Endothelial cell of coronary artery (primary cell): ENCODE measurements at places on chromosomes 6 and 20. TPM values are rescaled to one million over a fixed set of nuclear protein-coding genes. Genes with fewer than 3 reads are reported as not detected.

HS3ST5 gene
- not detected in 2 replicates for total RNA-seq

ZNF311 gene
- 0.63 and 0.85 TPM in 2 replicates for total RNA-seq

BRPF3 gene
- 8.7 and 15.6 TPM in 2 replicates for total RNA-seq

RREB1 gene
- 11.0 and 17.4 TPM in 2 replicates for total RNA-seq

CNBD2 gene
- 2.0 and 3.1 TPM in 2 replicates for total RNA-seq

MLN gene
- not detected in 2 replicates for total RNA-seq

KHDC1 gene
- total RNA-seq = 0.72 and 0.85 TPM in 2 replicates
